ENCODE measurements at places on chromosomes 4 and X. TPM values are rescaled to one million over a fixed set of nuclear protein-coding genes. Genes with fewer than 3 reads are reported as not detected.

Gene IL13RA1
- total RNA-seq: 34.2 TPM

Gene LGI2
- total RNA-seq: not detected

Gene SPINK2
- total RNA-seq: not detected

Gene FABP2
- not detected for total RNA-seq

Gene BCORL1
- 1.4 TPM for total RNA-seq

Gene PRKG2
- 0.06 TPM for total RNA-seq
